ENCODE measurements at places on chromosomes 5 and 9.

DNA sequence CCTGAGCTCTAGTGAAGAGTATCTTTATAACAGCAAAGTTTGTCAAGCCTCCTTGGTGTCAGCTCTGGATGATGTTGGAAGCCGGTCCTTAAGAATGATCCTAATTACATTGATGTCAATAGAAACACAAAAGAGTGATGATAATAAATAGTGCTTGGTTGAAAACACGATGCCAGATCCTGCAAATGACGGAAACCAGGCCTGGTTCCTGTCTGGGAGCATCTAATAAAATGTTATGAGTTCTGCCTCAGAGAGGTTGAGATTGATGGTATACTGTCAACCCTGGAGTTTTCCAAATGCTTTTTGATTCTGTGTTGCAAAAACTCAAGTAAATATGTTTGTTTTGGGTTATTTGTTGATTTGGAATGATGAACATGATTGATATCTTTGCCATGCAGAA, 23.3 kb downstream of the HMHB1 start:
- DNase-seq, result no peak

GRCh38 chr9:68493958-68494577, 46.6 kb downstream of the TMEM252 start:
- DNase-seq, result no peak

- DNase-seq, result peak; percentile 88
Measured at GRCh38 chr9:87792831-87793288, 66.9 kb downstream of the CTSL start.

DNA sequence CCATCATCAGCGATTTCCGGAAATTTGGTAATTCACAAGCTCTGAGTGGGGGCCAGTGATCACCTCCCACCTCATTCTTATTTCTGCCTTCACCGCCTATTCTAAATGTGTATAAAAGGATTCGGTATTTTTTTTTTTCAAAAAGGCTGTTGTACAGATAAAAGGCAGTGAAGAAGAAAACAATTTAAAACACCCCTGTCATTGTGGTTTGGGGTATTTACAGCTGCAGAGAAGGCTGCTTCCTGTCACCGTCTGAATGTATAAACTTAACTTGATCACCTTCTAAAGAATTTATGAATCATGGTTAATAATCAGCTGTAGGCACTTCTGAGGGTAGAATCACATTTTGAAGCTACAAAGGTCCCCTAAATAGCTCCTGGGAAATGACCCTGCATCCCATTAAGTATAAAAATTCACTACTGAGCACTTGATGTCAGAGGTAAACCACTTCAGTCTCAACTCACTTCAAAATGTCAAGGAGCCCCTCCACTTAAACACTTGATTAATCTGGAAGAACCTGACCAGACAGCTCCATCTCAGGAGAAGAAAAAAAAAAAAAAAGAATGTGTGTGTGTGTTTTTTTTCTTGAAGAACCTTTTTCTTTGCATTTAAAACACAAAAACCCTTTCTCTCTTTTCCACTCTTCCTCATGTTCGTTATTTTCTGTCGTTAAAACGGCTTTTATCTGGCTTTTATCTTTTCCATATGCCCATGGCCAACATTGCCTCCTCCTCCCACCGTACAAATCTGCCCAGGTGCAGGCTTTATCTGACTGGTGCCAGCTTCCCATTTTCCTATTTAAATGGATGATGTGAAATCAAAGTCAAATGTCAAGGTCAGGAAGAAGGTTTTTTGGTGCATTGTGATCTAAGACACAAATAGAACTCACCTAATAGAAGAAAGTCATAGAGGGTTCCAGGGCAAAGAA, 291.2 kb downstream of the IRX1 start:
- no peak for DNase-seq

DNA sequence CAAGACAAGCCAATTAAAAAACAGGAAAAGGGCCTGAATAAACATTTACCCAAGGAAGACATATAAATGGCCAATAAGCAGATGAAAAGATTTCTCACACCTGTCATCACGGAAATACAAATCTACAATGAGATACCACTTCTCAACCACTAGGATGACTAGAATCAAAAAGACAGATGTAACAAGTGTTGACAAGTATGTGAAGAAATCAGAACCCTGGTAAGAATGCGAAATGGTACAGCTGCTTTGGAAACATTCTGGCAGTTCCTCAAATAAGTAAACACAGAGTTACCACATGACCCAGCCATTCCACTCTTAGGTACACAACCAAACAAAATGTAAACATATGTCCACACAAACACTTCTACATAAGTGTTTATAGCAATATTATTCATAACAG, 32.5 kb downstream of the LEAP2 start:
- DNase-seq, result peak; percentile 6

DNA sequence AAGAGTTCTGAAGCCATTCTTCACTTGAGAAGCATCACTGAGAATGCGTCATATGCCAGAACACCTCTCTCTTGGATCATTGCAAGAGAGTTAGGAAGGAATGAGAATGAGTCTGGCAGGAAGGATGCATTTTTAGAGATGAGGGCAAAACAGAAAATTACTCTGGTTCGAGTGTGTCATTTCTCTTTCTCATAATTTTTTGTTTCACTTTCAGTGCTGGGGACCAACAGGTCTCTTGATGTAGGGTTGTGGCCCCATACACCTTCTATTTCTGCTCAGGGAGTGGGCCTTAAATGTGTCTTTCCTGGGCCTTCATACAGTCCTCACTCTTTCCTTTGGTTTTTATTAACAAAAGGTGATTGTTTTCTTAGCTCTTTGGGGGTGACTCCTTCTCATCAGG, 302.4 kb downstream of the NR3C1 start:
- DNase-seq, result no peak

GRCh38 chr9:84137968-84138367, 157.4 kb downstream of the RMI1 start:
- no peak for DNase-seq

DNA sequence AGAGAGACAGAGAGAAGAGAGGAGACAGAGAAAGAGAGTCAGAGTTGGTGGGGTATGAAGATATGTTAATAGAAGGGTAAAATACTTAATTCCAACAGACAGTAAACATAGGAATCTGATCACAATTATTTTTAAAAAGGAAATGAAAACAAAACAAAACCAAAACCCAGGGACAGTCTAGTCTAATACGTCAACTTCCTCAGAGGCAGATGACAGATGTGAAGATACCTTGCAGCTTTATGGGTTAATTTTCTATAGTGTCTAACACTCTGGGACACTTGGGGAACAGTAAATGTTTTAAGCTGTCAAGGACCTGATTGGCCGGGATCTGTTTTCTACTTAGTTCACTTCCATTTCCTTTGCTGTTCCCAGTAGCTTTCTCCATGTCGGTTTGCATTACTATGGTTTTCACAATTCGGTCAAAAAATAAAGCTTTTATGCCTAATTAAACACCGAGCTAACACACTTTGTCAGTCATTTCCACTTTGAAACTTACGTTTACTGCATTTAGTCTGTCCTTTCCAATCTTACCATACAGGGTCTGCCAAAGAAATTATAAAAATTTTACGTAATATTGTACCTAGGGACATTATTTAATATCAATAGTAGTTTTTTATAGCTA, 216.5 kb downstream of the MCTP1 start:
- no peak for DNase-seq

- no peak for DNase-seq
Measured at GRCh38 chr5:57219386-57219785, 45.5 kb downstream of the GPBP1 start.

GRCh38 chr5:7473668-7474215, 77.8 kb downstream of the ADCY2 start:
- no peak for DNase-seq

GRCh38 chr5:94545870-94546625, 72.4 kb downstream of the KIAA0825 start:
- DNase-seq, result no peak

DNA sequence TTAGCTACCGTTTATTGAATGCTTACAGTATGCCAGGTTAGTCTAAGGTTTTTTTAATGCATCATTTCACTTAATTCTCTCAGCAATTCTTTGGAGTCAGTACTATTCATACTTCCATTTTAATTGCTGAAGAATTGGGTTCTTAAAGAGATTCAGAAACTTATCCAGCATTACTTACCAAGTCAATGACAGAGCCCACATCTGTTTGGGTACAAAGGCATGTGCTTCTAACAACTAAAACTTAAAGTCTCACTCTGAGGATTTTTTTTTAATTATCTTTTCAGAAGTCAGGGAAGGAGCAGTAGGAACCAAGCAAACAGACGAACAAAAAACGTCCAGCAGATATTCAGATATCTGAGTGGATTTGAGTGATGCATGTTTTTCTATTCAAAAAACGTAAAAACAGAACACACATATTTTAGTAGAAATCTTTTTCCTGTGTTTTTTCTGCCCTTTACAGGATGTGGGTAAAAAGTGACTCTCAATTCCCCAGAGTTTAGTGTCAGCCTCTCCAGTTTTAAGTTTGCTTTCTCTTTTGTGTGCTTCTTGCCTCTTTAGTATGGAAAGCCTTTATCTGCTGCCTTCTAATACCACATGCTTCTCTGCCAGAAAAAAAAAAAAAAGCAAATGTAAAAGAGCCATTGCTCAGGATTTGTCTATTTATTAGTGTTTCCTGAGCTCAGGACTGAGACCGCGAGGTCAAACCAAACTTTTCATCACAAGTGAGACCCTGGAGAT, 118.0 kb downstream of the PRKACG start:
- DNase-seq, result no peak

- DNase-seq, result no peak
Measured at GRCh38 chr9:3181049-3181953, 337.4 kb upstream of the PUM3 start.

DNA sequence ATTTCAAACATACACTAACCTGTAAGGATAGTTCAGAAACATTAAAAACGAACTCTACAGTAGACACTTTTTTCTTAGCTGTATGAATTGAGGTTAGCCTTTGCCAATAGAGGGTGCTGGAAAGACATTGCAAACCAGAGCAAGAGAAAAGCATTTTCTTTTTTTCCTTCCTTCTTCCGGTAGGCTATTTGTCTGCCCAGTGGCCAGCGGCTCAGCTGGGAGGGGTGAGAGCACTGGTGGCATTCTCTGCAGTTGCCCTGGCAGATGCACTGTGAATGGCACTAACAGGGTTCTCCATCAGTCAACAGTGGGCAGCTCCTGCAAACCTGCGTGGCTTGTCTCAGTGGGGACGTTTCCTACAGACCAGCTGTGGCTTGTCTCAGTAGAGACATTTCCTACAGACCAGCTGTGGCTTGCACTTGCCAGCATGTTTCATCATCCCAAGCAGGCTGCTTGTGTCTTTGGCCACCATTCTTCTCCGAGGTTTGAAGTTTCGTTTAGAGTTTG, 984.5 kb upstream of the CDH18 start:
- peak; percentile 17 for DNase-seq

- no peak for DNase-seq
Measured at GRCh38 chr5:12460493-12461261, 556.4 kb upstream of the CTNND2 start.

GRCh38 chr5:149126906-149127305, 14.4 kb upstream of the ABLIM3 start:
- DNase-seq, result no peak

- DNase-seq, result no peak
Measured at GRCh38 chr5:69510694-69511093, 18.1 kb downstream of the OCLN start.

GRCh38 chr5:111259636-111260035, 35.5 kb downstream of the CAMK4 start:
- DNase-seq, result no peak

DNA sequence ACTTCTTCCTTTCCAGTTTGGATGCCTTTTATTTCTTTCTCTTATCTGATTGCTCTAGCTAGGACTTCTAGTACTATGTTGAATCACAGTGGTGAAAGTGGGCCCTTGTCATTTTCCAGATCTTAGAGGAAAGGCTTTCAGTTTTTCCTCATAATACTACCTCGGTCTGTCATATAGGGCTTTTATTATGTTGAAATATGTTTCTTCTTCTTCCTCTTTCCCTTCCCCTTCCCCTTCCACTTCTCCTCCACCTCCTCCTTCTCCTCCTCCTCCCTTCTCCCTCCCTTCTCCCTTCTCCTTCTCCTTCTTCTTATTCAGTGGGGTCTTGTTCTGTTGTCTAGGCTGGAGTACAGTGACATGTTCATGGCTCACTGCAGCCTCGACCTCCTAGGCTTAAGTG, 9.2 kb upstream of the TERT start:
- DNase-seq, result no peak

DNA sequence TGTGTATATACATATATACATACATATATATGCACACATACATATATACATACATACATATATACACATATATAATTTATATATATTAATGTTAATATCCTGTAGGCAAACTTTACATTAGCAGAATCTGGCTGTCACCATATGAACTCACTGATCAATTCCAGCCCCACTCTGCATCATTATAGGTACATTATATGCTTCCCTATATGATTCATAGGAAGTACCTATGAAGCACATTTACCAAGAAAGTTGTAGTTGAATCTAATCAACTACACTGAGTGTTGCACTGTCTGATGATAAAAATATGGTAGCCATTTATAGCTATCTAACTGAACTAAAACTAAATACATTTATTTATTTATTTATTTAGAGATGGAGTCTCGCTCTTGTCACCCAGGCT, 5.5 kb upstream of the SPATA6L start:
- no peak for DNase-seq

DNA sequence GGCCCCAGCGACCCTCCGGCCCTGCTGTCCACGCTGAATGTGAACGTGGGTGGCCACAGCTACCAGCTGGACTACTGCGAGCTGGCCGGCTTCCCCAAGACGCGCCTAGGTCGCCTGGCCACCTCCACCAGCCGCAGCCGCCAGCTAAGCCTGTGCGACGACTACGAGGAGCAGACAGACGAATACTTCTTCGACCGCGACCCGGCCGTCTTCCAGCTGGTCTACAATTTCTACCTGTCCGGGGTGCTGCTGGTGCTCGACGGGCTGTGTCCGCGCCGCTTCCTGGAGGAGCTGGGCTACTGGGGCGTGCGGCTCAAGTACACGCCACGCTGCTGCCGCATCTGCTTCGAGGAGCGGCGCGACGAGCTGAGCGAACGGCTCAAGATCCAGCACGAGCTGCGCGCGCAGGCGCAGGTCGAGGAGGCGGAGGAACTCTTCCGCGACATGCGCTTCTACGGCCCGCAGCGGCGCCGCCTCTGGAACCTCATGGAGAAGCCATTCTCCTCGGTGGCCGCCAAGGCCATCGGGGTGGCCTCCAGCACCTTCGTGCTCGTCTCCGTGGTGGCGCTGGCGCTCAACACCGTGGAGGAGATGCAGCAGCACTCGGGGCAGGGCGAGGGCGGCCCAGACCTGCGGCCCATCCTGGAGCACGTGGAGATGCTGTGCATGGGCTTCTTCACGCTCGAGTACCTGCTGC, 839 bp downstream of the KCNV2 start:
- DNase-seq, result no peak

- peak; percentile 66 for DNase-seq
Measured at GRCh38 chr5:173515526-173515925, 100.9 kb downstream of the BOD1 start.

- DNase-seq, result no peak
Measured at GRCh38 chr5:4553130-4553529, 587.0 kb upstream of the ADAMTS16 start.

GRCh38 chr9:13397220-13397619, 117.7 kb upstream of the MPDZ start:
- DNase-seq, result no peak

All from fibroblast of the conjunctiva (primary cell).